Endodermal cell (in vitro differentiated cells): ENCODE measurements at places on chromosomes 16 and 17. TPM values are rescaled to one million over a fixed set of nuclear protein-coding genes. Genes with fewer than 3 reads are reported as not detected.
A peak's percentile ranks its signal among the peaks of the same experiment; 100 is the strongest.

GRCh38 chr17:79810130-79811010 is 13.5 kb upstream of the CBX8 start:
- DNase-seq = peak; percentile 95

DNA sequence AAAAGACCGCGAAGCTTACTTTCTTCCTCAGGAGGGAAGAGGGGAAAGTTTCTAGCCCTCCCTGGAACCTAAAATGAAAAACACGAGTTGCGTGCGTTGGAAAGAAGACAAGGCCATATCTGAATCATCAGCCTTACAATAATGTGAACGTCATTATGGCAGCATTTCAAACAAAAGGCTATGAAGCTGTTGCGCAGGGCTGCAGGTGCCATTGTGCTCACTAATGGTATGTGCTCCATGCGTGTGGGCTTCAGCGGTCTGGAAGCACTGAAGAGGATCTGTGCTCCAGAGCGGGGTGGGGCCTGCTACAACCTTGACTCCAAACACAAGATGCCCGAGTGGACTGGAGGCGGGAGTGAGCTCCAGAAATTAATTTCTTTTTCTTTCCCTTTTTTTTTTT is 12.1 kb upstream of the CYB5B start:
- DNase-seq = no peak

- no peak for DNase-seq
Observed at GRCh38 chr16:23088018-23088417, 61.2 kb downstream of the USP31 start.

DNA sequence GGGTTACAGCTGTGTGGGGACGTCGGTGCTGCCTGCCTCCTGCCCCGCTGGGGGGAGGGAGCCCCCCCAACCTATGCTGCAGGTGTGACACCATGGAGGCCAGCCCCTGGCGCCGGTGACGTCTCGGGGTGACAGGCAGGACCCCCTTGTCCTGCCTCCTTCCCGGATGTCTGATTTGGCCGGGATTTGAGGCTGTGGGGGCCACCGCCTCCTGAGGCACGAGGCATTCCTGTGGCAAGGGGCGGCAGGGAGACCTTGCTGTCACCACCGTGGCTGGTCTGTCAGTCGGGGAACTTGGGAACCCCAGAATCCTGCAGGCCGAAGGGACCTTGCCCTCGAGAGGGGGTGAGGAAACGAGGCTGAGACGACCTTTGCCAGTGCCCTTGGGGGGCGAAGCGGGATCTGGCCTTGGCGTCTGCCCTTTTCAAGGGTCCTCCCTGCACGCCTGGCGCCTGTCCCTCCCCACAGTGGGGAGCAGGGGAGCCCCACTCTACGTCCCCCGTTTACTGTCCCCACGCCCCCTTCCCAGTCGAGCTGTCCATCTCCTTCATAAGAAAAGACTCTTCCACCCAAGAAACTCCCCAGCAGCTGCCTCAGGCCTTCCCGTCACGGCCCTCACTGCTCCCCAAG is 74.4 kb downstream of the METRNL start:
- peak; percentile 41 for DNase-seq

- no peak for DNase-seq
Observed at GRCh38 chr17:28427371-28427770, 21.4 kb upstream of the SLC46A1 start.

DNA sequence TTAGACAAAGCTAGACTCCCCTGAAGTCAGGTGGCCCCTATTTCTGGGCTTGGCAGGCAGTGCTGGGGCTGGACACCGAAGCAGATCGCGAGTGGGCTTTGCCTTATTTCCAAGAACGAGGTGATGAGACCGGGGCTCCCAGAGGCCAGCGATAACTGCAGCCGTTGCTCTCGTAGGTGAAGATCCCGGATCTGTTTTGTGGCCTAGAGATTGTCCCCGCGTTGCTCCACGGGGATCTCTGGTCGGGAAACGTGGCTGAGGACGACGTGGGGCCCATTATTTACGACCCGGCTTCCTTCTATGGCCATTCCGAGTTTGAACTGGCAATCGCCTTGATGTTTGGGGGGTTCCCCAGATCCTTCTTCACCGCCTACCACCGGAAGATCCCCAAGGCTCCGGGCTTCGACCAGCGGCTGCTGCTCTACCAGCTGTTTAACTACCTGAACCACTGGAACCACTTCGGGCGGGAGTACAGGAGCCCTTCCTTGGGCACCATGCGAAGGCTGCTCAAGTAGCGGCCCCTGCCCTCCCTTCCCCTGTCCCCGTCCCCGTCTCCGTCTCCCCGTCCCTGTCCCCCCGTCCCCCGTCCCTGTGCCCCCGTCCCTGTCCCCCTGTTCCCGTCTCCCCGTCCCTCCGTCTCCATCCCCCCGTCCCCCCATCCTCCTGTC is 1.5 kb upstream of the TBCD start:
- peak; percentile 81 for DNase-seq

- DNase-seq = peak; percentile 12
Observed at GRCh38 chr17:60539807-60540206, 13.8 kb upstream of the APPBP2 start.

DNA sequence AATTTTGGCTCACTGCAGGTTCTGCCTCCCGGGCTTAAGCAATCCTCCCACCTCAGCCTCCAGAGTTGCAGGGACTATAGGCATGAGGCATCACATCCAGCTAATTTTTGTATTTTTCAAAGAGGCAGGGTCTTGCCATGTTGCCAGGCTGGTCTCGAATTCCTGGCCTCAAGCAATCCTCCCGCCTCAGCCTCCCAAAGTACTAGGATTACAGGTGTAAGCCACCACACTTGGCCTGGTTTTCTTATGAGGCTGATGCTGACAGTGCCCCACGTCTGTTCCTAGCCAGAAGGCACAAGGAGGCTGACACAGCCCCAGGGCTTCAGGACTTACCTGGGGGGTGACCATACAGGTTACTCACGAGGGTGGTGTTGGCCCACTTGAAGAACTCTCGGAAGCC is 33.9 kb upstream of the GCSH start:
- no peak for DNase-seq

DNA sequence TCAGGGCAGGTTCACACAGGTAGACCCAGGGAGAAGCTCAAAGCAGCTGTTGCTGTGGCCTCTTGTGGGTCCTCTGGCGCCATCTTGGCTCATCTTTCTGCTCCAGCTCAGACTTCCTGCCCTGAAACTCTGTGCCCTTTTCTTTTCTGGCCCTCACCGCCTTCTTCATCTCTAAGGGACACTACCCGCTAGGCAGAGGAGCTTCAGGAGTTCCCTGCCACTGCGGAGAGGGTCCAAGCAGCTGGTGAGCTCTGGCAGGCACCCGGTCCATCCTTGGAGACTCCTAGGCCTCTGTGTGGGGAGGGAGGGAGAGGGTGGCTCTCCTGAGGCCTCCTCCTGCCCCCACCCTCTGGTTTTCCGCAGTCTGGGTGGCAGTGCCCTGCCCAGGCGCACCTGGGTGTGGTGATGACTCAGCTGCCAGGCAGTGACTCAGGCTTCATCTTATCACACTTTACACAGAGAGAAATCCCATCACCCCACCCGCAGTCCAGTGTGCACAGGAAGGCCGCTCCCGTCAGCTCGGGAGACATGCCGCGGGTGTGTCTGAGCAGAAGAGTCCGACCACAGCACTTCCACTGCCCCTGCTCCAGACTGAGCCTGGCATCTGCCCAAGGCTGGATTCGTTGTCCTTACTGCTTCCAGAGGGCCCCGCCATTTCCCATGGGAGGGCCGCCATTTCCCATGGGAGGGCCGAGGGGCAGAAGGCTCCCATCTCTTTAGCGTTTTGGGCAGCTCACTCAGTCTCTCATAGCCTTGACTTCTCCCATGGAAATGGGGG is 7.3 kb downstream of the NT5C start:
- DNase-seq = no peak

GRCh38 chr16:18829251-18829650 is 27.9 kb upstream of the ARL6IP1 start:
- no peak for DNase-seq

DNA sequence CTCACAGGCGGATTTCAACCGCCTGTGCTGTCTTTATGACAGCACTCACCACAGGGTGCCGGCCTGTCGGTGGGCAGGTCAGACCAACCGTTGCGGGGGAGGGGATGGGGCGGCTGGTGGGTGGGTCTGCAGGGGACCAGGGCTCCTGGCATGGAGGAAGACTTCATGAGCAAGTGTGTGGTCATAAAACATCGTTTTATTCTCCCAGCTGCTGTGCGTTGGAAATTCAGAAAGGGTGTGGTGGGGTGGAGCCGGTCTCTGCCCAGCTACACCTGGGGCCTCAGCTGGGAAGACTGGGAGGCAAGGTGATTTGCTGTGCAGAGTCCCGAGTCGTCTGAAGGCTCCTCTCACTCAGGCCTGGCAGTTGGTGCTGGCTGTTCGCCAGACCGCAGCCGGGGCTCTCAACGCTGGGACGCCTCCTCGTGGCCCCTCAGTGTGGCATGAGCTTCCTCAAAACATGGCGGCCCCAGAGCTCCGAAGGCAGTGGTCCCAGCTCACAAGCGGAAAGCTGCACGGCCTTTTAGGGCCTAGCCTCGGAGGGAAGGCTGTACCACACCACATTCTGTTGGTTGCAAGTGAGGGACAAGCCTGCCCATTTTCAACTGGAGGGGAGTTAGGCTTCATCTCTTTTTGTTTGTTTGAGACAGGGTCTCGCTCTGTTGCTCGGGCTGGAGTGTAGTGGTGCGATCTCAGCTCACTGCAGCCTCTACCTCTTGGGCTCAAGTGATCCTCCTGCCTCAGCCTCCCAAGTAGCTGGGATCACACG is 45.8 kb upstream of the GSE1 start:
- peak; percentile 83 for DNase-seq

GRCh38 chr17:28860363-28860808 is 5.6 kb downstream of the ERAL1 start:
- DNase-seq = no peak

GRCh38 chr16:72961863-72962262 is 86.1 kb downstream of the ZFHX3 start:
- DNase-seq = peak; percentile 55

The PLK1 gene
- total RNA-seq = 87.8 to 120 TPM (median 118 TPM) in 3 replicates

The NHERF2 gene
- total RNA-seq = 20.0 to 25.5 TPM (median 25.4 TPM) in 3 replicates

The CYB561 gene
- total RNA-seq = 26.0 and 27.5 TPM in 2 replicates
